A673 (cell line): ENCODE measurements at places on chromosomes 7 and 10.

DNA sequence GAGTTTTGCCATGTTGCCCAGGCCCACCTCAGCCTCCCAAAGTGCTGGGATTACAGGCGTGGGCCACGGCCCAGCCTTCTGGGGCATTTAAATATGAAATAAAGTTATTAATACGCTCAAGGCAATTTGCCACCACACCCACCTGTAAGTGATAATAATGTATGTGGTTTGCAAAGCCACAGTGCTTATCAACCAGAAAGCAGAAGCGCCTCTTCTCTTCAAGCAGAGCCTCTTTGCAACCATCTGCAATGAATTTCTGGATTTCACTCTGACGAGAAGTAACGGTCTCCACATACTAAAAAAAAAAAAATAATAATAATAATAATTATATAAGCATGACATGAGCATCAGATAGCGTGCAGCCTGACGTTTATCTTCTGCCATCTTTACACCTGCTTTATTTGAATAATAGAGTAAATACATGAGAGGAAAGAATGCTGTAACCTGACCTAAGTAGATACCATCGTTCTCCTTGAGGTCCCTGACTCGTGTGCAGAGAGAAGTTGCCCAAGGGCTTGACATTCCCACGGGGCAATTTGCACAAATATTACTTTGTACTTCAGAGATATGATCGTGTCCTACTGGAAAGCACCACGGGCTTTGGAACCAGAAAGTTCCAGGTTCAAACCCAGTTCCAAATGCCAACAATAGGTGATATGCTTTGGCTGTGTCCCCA lies 34.0 kb downstream of the BRI3 start:
- no peaks in the 10 kb centered on the region for H3K4me1 ChIP-seq
- H3K27ac ChIP-seq, result no peak overlapping the region
- H3K27me3 ChIP-seq, result no peaks in the 10 kb centered on the region
- DNase-seq, result no peak

GRCh38 chr10:75508239-75508813 lies 76.9 kb downstream of the LRMDA start:
- H3K4me3 ChIP-seq, result no peak overlapping the region
- H3K27me3 ChIP-seq, result peaks cover 17% of the 10 kb centered on the region
- peak; percentile 18 for DNase-seq
- H3K4me1 ChIP-seq, result peaks cover 4% of the 10 kb centered on the region
- H3K27ac ChIP-seq, result no peak overlapping the region

GRCh38 chr10:59243611-59244195 lies 67.3 kb downstream of the PHYHIPL start:
- H3K36me3 ChIP-seq, result peaks cover 4% of the 10 kb centered on the region
- no peaks in the 10 kb centered on the region for H3K27me3 ChIP-seq
- peaks cover 29% of the 10 kb centered on the region for H3K4me1 ChIP-seq
- H3K27ac ChIP-seq, result no peak overlapping the region
- DNase-seq, result peak; percentile 14
- H3K4me3 ChIP-seq, result no peak overlapping the region

GRCh38 chr10:100907175-100907574 lies 5.6 kb upstream of the SLF2 start:
- no peaks in the 10 kb centered on the region for H3K27me3 ChIP-seq
- no peak for DNase-seq
- H3K36me3 ChIP-seq, result no peaks in the 10 kb centered on the region
- H3K4me3 ChIP-seq, result no peak overlapping the region
- H3K4me1 ChIP-seq, result peaks cover 19% of the 10 kb centered on the region

- no peak overlapping the region for H3K4me3 ChIP-seq
- DNase-seq, result no peak
- H3K4me1 ChIP-seq, result no peaks in the 10 kb centered on the region
- no peaks in the 10 kb centered on the region for H3K36me3 ChIP-seq
- no peak overlapping the region for H3K27ac ChIP-seq
Measured at GRCh38 chr10:86256690-86257315, 109.8 kb downstream of the GRID1 start.

GRCh38 chr7:19455623-19456022 lies 253.2 kb downstream of the POLR1F start:
- no peak for DNase-seq
- H3K27ac ChIP-seq, result no peak overlapping the region
- no peaks in the 10 kb centered on the region for H3K36me3 ChIP-seq
- H3K27me3 ChIP-seq, result no peaks in the 10 kb centered on the region

DNA sequence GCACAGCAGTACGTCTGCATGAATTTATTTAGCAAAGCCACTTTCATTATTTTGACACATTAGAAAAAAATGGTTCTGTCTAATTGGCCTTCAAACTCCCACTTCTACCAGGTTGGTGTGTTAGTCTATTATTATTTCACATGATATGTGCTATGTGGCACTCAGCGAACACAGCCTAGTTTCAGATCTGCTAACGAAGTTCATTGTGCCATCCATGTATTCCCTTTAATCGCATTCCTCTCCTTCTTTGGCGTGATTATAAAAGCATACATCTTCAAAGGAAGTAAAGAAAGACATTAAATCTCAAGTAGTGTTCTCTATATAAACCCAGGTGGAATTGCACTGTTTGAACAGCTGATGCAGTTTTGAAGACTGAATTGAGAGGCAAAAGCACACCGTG lies 96.4 kb upstream of the CACNA2D1 start:
- H3K36me3 ChIP-seq, result no peaks in the 10 kb centered on the region
- H3K27ac ChIP-seq, result no peak overlapping the region
- H3K4me1 ChIP-seq, result peaks cover 17% of the 10 kb centered on the region
- no peak for DNase-seq
- H3K27me3 ChIP-seq, result peaks cover 29% of the 10 kb centered on the region
- H3K4me3 ChIP-seq, result no peak overlapping the region

DNA sequence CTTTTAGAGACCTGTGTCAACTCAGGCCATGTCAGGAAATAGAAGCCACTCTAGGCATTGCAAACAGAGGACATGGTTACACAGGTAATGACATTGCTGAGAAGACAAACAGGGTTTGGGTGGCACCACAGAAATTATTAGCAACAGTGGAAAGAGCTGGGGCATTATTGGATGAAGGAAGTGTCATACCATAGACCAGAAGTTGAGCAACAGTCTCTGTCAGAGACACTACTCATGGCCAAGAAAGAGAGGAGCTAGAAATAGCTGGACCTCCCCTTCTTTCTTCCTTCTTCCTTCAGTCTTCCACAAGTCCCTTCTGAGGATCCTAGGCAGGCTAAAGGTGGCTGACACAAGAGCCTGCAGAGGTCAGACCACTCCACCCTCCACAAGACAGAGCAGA lies 4.2 kb upstream of the LIPA start:
- H3K4me1 ChIP-seq, result peaks cover 10% of the 10 kb centered on the region
- no peak overlapping the region for H3K4me3 ChIP-seq
- DNase-seq, result no peak
- no peaks in the 10 kb centered on the region for H3K27me3 ChIP-seq
- H3K36me3 ChIP-seq, result no peaks in the 10 kb centered on the region
- no peak overlapping the region for H3K27ac ChIP-seq

DNA sequence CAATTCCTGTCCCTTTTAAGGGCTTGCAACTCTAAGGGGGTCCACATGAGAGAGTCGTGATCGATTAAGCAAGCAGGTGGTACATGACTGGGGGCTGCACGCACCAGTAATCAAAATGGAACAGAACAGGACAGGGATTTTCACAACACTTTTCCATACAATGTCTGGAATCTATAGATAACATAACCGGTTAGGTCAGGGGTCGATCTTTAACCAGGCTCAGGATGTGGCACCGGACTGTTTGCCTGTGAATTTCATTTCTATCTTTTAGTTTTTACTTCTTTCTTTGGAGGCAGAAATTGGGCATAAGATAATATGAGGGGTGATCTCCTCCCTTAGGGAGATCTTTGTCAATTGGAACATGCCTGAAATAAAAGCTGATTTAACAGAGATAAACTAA lies 370.1 kb downstream of the IPMK start:
- H3K36me3 ChIP-seq, result no peaks in the 10 kb centered on the region
- no peak overlapping the region for H3K27ac ChIP-seq
- DNase-seq, result no peak
- H3K4me3 ChIP-seq, result no peak overlapping the region
- no peaks in the 10 kb centered on the region for H3K27me3 ChIP-seq

GRCh38 chr10:124619195-124619594 lies 125.0 kb downstream of the FAM53B start:
- no peaks in the 10 kb centered on the region for H3K36me3 ChIP-seq
- no peak overlapping the region for H3K4me3 ChIP-seq
- no peak overlapping the region for H3K27ac ChIP-seq

- H3K36me3 ChIP-seq, result no peaks in the 10 kb centered on the region
- H3K4me3 ChIP-seq, result no peak overlapping the region
- no peak overlapping the region for H3K27ac ChIP-seq
- peak; percentile 21 for DNase-seq
Measured at GRCh38 chr10:55500931-55501559, 700.0 kb upstream of the PCDH15 start.

- H3K27ac ChIP-seq, result no peak overlapping the region
- DNase-seq, result no peak
- no peaks in the 10 kb centered on the region for H3K27me3 ChIP-seq
- no peaks in the 10 kb centered on the region for H3K36me3 ChIP-seq
Measured at GRCh38 chr7:151773797-151774196, 103.1 kb downstream of the PRKAG2 start.

GRCh38 chr7:6268023-6268900 lies 4.2 kb downstream of the CYTH3 start:
- DNase-seq, result no peak
- no peak overlapping the region for H3K4me3 ChIP-seq
- no peaks in the 10 kb centered on the region for H3K36me3 ChIP-seq
- no peaks in the 10 kb centered on the region for H3K27me3 ChIP-seq

DNA sequence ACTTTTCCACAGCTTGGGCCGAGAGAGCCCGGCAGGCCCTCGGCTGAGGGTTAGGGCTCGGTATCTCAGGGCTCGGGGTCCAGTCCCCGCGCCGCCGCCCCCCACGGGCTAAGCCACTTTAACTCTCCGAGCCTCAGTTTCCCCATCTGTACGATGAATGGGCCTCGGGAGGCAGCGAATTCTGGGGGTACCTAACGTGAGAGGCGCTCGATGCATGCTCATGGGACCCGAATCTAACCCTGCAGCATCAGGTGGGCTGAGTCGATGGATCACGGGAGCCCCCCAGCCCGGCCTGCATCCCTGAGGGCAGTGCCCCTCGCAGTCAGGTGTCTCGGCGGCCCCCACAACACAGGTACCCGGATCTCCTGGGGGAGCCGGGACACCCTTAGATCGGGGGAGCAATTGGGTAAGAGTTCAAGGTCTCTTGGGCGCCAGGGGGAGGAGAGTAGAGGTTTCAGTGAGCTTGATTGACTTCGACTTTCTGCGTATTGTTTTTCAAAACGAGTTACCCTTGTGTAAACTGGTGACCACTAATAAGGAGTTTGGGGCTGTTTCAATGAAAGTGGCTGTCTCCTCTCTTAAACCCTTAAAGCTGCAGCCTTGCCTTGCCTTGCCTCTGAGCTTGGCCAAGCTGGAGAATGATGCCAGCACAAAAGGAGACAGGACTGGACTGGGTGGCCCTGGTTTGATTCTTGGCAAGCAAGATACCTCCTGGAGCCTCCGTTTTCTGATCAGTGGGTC lies 631 bp downstream of the POR start:
- no peaks in the 10 kb centered on the region for H3K36me3 ChIP-seq
- H3K27me3 ChIP-seq, result no peaks in the 10 kb centered on the region
- peak overlapping the region; percentile 99 for H3K4me3 ChIP-seq

- H3K27me3 ChIP-seq, result no peaks in the 10 kb centered on the region
- no peak overlapping the region for H3K27ac ChIP-seq
- DNase-seq, result no peak
- no peaks in the 10 kb centered on the region for H3K36me3 ChIP-seq
Measured at GRCh38 chr10:47087667-47088066, 176.4 kb downstream of the PTPN20 start.

GRCh38 chr7:112692333-112692732 lies 97.9 kb downstream of the TMEM168 start:
- H3K27me3 ChIP-seq, result peaks cover 8% of the 10 kb centered on the region
- no peaks in the 10 kb centered on the region for H3K36me3 ChIP-seq
- H3K4me3 ChIP-seq, result no peak overlapping the region
- no peak overlapping the region for H3K27ac ChIP-seq

- no peak for DNase-seq
- H3K4me3 ChIP-seq, result no peak overlapping the region
- no peaks in the 10 kb centered on the region for H3K27me3 ChIP-seq
- H3K4me1 ChIP-seq, result no peaks in the 10 kb centered on the region
- H3K27ac ChIP-seq, result no peak overlapping the region
Measured at GRCh38 chr7:76063525-76063924, 15.6 kb downstream of the MDH2 start.

DNA sequence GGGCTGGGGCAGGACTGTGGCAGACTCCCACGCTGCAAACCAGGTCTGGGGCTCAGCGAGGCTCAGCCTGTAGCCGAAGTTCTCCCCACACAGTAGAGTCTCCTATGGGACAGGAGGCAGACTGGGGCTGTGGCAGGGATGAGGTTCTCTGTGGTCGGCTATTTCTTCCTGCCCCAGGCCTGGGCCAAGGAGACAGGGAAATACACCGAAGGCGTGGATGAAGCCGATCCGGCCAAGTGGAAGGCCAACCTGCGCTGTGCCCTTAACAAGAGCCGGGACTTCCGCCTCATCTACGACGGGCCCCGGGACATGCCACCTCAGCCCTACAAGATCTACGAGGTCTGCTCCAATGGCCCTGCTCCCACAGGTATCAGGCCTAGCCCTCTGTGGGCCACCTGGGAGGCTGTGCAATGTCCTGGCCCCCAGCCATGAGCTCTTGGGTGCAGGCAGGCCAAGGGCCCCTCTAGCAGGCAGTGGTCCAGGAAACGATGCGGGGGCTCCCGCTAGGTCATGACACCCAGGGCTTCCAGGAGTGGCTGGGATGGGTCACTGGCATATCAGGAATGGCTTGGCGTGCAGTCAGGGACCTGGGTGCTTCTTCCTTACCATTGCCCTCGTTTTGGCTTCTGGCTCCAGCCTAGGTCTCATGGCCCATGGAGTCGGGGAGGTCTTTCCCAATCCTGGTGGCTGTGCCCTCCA lies 8.1 kb downstream of the IRF5 start:
- no peaks in the 10 kb centered on the region for H3K36me3 ChIP-seq
- no peak overlapping the region for H3K4me3 ChIP-seq
- no peaks in the 10 kb centered on the region for H3K27me3 ChIP-seq
- no peak overlapping the region for H3K27ac ChIP-seq
- no peaks in the 10 kb centered on the region for H3K4me1 ChIP-seq

DNA sequence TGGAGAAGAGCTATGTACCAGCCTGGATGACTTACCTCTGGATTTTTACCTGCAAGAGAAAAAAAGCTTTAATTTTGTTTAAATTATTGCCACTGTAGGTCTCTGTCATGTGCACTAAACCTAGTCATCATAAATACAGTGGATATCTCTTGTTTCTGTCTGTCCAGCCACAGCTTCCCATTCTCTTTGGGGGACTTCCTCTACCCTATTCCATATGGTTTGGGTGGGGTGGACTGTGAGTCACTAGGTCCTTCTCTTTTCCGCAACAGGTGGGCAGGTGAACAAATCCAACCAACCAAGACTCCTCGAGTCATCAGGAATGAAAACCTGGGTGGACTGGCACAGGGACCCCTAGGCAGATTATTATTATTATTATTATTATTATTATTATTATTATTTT lies 87.3 kb upstream of the CYTH3 start:
- no peaks in the 10 kb centered on the region for H3K36me3 ChIP-seq
- H3K27ac ChIP-seq, result no peak overlapping the region

DNA sequence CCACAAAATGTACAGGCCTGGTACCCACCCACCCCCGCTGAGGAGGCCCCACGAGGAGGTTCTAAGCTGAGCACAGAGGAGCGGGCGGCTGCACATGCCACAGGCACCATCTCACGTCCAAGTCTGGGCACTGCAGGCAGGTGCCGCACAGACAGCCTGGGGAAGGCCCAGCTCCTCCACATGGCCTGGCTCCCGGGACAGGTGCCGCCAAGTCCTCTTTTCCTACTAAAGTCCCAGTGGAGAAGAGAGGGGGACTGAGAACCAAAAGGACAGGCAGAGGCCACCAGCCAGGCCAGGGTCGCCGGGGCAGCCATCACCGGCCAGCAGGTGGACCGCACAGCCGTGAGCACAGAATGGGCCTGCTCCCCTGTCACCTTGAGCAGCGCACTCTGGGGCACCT lies 91.1 kb downstream of the MAD1L1 start:
- DNase-seq, result no peak
- peak overlapping the region; percentile 54 for H3K27ac ChIP-seq
